ENCODE measurements at places on chromosomes 3 and 15.

DNA sequence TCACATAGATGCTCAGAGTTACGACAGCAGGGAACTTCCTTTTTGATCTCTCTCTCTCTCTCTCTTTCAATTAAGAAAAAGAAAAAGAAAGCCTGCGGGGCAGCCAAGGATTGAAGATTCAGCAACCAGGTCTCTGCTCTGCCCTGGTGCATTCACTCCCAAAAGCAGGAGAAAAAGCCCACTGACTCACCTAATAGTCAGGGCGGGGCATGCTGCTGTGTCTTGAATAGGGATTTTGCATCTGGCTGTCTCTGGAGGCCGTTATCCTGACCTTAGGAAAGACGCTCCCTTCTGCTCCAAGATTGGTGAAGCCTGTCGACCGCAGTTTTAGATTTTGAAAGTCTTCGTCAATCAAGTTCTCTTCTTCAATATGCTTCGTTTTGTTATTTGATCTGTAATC lies 20.8 kb upstream of the ITGB5 start:
- DNase-seq = no peak

DNA sequence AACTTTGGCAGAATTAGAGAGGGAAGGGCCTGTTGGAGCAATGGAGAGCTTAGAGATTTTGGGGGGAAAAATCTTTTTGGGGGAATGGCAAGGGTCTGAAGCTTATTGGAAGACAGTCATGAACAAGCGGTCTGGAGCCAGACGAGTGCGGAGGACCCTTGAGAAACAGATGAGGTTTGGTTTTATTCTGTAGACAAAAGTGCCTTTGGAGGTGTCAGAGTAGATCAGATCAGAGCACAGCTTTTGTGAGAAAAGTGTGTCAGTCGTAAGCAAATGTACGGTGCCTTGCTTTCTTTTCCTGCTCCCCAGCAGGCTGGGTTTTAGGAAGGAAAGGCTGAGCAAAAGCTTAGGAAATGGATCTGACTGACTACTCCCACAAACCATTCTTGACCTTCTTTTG lies 236.8 kb upstream of the TPRG1 start:
- no peak for DNase-seq

- no peak for DNase-seq
These were observed 96.7 kb downstream of the ATP10A start for GRCh38 chr15:25766417-25766816.

DNA sequence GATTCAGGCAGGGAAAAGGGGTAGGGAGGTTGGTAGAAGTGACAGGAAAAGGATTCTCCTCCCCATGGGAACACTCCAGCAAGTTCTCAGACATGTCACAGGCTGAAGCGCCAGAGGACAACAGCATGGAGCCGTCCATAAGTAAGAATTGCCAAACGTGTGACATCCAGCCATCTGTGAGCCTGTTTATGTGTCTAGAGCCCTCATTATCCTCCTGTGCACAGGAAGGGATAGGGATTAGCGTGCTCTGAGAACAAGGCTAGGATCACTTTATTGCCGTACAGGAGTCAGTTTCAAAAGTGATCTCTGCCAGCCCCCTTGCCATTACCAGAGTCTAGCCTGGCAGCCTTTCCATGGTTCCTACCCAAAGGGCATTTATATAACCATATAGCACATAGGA lies 549.5 kb downstream of the NTRK3 start:
- no peak for DNase-seq

DNA sequence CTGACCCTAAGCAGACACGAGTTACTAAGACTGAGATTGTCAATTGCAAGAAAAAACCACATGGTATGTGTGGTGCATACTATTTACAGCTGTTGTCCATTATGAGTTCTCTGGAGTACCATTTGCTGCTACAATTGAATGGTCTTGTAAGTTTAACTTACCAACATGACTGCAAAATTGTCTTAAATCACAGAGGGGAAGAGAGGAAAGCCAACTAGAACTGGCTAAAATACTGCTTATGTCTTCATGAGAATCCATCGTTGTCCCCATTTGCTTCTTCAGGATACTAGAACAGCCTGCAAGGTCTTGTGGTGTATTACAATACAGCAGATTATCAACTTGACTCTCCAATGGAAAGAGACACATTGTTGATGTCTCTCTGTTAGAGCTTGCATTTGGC lies 313.2 kb downstream of the AGBL1 start:
- no peak for DNase-seq

- no peak for DNase-seq
These were observed 219.2 kb downstream of the THSD4 start for GRCh38 chr15:71334434-71334833.

GRCh38 chr3:126763035-126763434 lies 59.0 kb downstream of the CHCHD6 start:
- no peak for DNase-seq

GRCh38 chr3:168933614-168934013 lies 729.9 kb downstream of the MECOM start:
- no peak for DNase-seq

DNA sequence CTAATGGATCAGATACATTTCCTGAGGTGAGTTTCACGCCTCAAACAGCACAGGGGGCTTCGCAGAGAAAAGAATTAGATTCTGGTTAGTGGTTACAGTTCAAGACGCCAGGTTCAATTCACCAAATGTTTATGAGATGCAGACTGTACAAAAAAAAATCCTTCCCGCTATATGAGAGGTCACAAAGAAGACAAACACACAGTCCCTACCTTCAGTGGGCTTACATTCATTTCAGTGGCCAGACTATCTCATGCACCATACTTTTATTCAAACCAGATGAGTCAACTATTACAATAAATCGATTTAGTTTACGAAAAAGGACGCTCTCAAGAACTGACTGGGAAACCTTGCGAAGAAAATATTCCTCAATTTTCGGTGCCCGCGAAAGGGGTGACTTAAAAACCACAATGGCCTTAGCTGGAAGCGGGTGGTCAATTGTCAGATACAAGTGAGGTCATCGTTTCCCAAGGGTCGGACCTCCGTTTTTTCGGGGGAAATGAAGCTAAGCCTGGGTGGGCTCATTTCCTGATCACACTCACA lies 695 bp downstream of the METTL6 start:
- no peak for DNase-seq

GRCh38 chr3:150106740-150107428 lies 136.2 kb upstream of the PFN2 start:
- DNase-seq = no peak

DNA sequence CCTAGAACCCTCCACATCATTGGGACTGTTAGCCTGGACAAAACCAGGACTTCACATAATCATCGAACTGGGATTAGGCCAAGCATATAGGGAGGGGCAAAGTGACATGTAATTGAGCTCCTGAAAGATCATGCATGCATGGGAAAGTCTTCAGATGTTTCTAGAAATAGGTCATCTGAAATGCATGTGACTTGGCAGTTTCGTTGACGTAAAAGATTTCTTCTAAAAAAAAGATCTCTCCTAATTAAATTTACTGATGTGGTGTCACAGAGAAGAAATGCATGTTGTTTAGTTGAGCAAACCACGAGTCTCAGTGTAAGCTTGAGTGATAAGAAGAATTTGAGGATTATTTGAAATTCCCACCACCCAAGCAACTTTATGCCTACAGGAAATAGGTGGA lies 70.0 kb upstream of the LIMD1 start:
- DNase-seq = no peak

- DNase-seq = no peak
These were observed 395.2 kb upstream of the TPM1 start for GRCh38 chr15:62647202-62647842.

GRCh38 chr15:70583006-70583405 lies 180.4 kb downstream of the UACA start:
- no peak for DNase-seq

DNA sequence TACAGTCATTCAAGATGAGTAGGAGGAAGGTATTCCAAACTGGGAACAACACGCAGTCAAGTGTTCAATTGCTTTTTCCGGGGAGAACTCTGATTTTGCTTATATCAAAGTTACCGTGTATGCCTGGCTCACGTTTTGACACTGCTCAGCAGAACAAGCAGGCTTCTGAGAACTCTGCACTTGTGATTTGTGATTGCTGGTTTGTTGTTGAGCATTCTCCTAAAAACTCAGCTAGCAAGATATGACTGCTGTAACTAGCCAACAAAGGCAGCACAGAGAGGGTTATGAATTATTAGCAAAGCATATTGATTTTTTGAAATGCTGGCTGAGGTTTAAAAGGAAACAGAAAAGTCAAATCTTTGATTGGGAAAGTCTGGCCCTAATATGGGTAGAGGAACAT lies 151.7 kb downstream of the ZPLD1 start:
- no peak for DNase-seq

DNA sequence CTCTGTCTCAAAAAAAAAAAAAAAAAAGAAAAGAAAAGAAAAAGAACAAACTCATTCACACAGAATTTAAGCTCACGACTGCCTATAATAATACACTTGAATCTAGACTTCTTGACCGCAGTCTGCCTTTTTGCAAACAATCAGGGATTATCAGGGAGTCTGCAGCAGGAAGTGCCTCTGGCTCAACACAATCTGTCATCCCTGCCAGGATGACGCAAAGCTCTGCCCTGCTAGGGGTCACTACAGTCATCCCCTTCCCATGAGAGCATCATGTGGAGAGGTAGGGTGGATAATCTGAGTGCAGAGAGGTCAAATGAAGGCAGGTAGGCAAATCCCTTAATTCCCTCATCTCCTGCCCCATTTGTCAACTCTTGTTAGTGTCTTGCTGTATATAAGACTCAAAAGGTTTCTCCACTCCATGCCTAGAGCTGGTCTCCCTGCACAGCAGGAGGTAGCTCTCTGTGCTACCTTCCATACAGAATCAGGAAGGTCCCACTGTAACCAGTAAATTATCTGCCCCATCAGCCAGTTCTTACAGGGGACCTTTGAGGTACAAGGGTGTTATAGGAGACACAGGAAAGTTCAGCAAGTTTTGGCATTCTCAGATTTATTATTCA lies 4.2 kb downstream of the UBAP1L start:
- no peak for DNase-seq

GRCh38 chr3:138032567-138032966 lies 22.6 kb downstream of the CLDN18 start:
- no peak for DNase-seq

GRCh38 chr3:57624801-57625200 lies 27.7 kb upstream of the ARF4 start:
- no peak for DNase-seq

DNA sequence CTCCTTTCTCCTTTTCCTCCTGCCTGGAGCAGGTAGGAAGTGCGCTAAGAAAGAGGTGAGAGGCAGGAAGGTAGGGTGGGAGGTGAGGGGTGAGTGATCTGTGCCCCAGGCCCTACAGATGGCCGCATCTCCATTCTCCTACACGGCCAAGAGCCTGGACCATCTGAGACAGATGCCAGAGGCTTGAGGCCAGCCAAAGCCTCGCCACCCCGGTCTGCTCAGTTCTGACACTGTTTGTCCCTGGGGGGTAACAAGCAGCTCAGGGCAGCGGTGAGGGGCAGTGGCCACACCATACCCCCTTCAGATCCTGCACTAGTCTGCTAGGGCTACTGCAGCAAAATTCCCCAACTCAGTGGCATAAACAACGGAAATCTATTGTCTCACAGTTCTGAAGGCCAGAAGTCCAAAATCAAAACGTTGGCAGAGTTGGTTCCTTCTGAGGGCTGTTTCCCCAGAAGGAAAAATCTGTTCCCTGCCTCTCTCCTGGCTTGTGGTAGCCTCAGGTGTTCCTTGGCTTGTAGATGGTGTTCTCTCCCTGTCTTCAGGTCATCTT lies 28.4 kb downstream of the ADCY5 start:
- DNase-seq = no peak

GRCh38 chr15:36468746-36469145 lies 110.7 kb upstream of the CDIN1 start:
- peak; percentile 49 for DNase-seq

GRCh38 chr15:31372635-31373091 lies 46.0 kb downstream of the KLF13 start:
- DNase-seq = peak; percentile 54

DNA sequence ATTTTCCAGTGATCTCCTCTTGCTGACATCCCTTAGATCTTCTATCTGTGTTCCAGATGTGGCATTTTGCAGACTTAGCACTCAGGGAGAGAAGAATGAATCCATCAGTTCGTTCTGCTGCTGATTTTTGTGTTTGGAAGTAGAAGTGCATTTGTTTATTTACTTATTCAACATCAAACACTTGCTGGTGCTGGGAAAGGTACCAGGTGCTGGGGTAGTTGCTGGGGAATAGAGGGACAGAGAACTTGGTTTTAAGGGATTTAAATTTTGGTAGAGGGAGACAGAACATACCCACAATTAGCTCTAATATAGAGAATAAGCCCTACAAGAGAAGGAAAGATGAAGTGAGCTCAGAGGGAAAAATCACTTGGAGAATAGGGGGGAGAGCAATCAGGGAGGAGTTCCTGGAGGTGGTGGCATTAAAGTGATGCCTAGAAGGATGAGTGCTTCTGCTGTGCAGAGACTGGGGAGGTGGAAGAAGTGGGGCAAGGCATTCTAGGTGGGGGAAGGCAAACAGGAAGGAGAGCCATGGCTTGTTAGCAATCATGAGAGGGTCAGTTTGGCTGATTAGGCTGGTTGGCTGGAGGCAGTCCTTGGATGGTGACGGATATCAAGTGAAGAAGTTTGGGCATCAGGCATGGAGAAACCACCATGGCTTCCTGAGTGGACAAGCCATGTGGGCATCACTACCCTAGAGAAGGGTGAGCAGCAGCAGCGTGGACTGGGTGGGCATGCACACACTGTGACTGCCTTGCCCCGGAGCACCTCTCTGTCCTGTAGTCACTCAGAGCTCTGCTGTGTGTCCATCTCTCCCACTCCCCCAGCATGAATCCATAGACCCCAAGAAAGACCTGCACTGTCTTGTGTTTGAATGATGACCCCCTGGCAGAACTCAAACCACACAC lies 197.3 kb downstream of the OPA1 start:
- no peak for DNase-seq

- DNase-seq = no peak
These were observed 60.3 kb upstream of the CHRNA7 start for GRCh38 chr15:31970007-31970406.

GRCh38 chr3:154180836-154181691 lies 59.9 kb downstream of the ARHGEF26 start:
- DNase-seq = no peak

- DNase-seq = no peak
These were observed 74.1 kb downstream of the TRAK1 start for GRCh38 chr3:42165211-42165610.

DNA sequence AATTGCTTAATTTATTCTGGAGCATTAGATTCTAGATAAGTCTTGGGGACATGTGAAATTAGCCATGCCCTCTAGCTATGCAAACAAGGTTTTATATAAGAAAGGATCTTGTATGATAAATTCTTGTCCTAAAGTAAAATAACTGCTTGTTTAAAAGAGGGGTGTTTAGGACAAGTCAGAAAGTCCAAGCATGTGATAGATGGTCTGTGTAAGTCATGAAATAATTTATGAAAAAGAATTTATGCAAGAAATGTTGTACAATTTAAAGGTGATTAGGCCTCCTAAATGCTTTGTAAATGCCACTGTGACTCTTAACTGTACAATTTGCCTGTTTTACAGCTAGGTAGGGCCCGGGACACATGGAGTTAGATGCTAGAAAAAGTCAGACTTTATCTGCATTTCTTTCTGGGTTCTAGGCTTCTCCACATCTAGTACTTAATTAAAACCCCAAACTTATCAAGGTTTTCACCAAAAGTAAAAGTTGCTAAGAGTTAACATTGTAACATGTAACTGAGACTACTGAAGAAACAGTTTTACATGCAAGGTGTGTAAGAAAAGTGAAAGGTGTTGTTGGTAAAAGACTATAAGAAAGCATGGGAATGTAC lies 13.2 kb downstream of the LINS1 start:
- DNase-seq = no peak

GRCh38 chr3:128068156-128068620 lies 16.0 kb downstream of the SEC61A1 start:
- no peak for DNase-seq

GRCh38 chr3:115341208-115341607 lies 194.1 kb upstream of the ZBTB20 start:
- no peak for DNase-seq

Measured in AG09319 (cell line).